ENCODE measurements at places on chromosomes 12 and 14.

- DNase-seq, result no peak
Measured at GRCh38 chr14:89359477-89360222, 57.4 kb downstream of the FOXN3 start.

- no peak for DNase-seq
Measured at GRCh38 chr12:123056709-123057108, 76.2 kb downstream of the ARL6IP4 start.

DNA sequence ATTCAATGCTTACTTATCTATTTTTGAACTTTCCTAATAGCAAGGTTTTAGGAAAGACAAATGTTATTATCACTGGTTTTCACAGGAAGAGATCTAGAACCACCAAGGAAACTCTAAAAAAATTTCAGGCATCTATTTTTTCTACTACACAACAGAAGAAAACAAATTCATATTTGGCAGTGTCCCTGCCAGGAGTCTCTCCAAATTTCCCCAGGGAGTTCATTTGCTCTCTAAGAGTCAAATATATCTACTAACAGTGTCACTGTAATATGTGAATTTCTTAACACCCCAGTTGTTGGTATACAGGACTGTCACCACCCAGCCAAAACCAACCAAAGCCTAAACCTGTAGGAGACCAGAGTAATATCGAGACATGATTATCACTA is 83.4 kb downstream of the STXBP6 start:
- no peak for DNase-seq

DNA sequence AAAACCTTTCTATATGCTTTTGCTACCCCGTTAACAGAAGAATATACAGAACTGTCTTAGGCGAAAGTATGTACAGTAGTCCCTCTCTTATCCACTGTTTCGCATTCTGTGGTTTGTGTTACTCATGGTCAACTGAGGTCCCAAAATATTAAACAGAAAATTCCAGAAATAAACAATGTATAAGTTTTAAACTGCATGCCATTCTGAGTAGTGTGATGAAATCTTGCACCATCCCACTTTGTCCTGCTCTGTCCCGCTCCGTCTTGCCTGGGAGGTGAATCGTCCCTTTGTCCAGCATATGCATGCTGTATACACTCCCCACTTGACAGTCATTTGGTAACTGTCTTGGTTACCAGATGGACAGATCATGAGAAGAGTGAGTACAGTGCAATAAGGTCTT is 70.1 kb upstream of the STRN3 start:
- no peak for DNase-seq

DNA sequence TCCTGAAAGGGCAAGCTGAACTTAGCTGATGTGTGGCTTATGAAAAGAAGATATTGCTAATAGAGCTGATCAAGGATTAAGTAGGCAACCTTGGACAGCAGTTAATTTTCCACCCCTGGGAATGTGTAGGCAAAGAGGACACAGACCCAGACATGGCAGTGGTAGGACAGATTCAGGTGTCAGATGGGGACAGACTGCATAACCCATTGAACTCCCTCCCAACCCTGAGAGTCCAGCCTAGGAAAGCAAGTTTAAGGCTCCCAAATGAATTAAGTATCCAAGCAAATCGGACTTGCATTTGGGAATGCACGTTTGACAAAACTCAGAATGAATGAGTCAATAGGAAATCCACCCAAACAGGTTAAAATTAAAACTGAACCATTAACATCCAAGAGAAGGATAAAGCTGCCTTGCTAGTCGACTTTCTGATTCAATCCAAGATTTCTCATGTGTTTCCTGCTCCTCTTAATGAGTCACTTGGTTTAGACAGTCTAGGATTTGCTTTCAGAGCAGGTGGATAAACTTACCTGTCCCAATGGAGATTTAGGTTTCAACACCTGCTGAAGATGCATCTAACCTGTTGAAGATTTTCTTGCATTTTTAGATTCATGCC is 385.4 kb downstream of the CCDC91 start:
- DNase-seq, result no peak

- DNase-seq, result no peak
Measured at GRCh38 chr12:43011383-43011926, 421.9 kb upstream of the PRICKLE1 start.

DNA sequence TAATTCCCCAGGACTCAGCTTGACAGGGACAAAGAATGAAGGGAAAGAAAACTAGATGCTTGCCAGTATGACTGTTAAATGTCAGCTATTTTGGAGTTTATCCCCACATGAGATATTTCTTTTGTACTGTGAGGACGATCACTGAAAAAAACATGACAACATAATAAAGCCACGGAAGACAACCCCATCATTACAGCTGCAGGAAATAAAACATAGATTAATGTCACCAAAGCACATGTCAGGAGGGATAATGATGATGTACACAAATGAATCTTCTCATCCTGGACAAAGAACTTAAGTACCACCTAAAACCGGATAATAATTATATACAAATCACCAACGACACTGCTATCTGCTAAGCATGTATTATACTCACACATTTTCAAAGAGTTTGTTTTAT is 84.6 kb upstream of the GRIP1 start:
- no peak for DNase-seq

GRCh38 chr14:56094076-56094475 is 24.1 kb upstream of the PELI2 start:
- no peak for DNase-seq

- no peak for DNase-seq
Measured at GRCh38 chr14:90177539-90178189, 78.7 kb upstream of the PSMC1 start.

DNA sequence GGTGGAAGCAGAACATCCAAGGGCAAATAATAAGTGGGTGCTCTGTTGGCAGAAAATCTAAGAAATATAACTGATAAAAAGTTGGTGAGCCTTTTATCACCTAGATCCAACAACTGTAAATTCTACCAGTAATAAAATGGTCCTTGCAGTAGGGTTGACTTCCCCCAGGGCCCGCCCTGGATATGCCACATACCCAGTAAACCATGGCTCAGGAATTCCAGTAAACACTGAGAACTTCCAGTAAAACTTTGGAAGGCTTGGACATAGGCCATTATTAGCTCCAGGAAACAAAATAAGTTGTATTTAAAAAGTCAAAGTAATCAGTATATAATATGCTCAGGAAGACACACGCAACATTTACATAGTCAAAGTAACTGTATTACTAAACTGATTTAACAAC is 402.2 kb downstream of the BCAT1 start:
- no peak for DNase-seq

- DNase-seq, result no peak
Measured at GRCh38 chr12:4140581-4141301, 132.8 kb upstream of the CCND2 start.

GRCh38 chr14:34665785-34666435 is 36.0 kb upstream of the SNX6 start:
- peak; percentile 81 for DNase-seq

GRCh38 chr12:54428050-54429013 is 9.3 kb upstream of the ITGA5 start:
- no peak for DNase-seq

DNA sequence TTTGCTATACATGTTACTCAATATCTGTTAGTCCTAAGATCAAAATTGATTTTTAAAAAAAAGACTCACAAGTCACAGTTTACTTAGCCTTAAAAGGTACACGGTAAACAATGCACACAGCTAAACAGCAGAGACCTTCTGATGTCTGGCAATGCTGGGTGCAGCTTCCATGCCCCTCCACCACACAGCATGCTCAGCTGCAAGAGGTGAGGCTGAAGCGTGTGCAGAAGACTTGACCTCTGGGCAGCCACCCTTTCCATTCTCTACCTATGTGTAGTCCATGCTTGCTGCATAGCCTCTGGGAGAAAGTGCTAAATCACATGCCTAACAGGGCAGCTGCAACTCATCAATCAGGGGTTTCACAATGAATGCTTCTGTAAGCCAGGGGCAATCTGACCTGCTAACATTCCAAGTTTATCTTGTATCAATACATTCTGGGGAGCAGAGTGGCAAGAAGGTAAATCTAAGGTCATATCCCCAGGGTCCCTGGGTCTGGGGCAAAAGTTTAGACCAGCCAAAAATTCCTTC is 44.5 kb upstream of the AMN1 start:
- DNase-seq, result no peak

- DNase-seq, result no peak
Measured at GRCh38 chr14:75064205-75064567, 362 bp upstream of the ACYP1 start.

- no peak for DNase-seq
Measured at GRCh38 chr14:22786685-22787084, 20.2 kb downstream of the OXA1L start.

DNA sequence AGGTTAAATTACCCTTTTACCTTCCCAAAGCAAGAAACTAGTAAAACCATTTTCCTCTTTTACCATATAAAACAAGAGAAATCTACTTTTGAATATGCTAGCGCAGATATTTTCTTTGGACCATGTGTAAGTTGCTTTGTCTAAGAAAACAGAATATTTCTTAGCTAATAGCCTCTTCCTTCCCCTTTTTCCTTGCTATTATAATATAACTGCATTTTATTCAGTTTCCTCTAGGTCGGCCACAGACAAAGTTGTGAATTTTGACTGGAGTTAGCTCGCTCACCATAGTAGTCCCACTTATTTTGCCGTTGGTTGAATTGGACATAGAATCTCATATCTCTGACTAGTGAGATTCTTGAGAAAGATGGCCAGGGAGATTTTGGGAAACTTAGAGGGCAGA is 115.6 kb downstream of the PLEKHA5 start:
- DNase-seq, result no peak

GRCh38 chr14:103003850-103004249 is 53.5 kb downstream of the CDC42BPB start:
- no peak for DNase-seq

DNA sequence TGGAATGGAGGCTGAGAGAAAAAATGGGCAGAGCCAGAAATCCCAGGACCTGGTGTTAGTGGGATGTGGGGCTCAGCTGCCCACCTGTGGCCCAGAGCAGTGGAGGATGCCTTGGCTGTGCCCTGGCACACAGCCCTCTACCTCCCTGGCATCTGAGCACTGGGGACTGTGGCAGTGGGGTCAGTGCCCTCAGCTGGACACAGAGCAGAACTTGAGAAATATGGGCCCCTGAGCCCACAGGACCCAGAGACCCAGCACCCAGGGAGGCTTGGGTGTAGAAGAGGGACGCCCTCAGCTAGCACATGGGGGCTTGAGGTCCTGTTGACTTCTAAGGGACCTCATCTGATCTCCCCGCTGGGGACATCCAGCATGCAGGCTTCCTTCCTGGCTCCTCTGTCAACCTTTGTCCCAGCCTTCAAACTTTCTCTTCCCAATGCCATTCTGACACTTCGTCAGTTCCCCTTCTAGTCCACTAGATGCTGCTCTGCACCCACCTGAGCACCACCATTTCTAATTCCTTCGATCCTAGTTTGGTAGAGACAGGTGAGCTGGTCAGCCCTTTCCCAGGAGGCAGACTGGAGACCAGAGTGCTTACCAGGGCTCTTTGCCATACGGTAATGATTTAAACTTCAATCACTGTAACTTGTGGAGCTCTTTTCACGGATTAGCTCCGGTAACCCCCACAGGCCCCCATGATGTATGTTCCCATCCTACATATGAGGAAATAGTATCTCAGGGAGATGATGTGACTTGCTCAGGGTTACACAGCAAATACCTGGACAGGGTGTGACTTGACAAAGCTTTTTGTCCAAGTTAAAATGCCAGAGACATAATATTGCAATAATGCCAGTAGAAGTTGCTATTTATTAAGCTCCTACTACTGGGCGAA is 143.7 kb downstream of the ASCL4 start:
- DNase-seq, result peak; percentile 23

- no peak for DNase-seq
Measured at GRCh38 chr12:1536817-1537216, 57.6 kb downstream of the FBXL14 start.

- DNase-seq, result no peak
Measured at GRCh38 chr12:3110578-3110977, 33.4 kb downstream of the TSPAN9 start.

DNA sequence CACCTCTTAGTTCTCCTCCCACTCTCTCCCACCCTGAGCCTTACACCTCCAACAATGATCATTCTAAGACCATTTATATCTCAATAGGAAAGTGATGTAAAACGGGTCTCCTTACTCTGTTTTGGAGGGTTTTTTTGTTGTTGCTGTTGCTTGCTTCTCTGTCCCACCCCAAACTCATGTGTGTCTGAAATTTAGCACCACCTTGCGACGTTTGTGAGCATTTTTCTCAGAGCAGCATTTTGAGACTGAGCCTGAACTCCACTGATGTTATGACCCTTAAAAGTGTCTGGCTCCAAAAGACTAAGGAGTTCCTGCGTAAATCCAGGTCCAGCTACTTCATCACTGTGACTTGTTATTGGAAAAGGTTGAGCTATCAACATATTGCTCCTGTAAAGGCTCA is 155.0 kb downstream of the DAD1 start:
- peak; percentile 65 for DNase-seq

GRCh38 chr12:121379945-121380344 is 20.0 kb upstream of the RNF34 start:
- DNase-seq, result no peak

GRCh38 chr14:87052646-87053225 is 940.2 kb downstream of the GALC start:
- DNase-seq, result no peak

DNA sequence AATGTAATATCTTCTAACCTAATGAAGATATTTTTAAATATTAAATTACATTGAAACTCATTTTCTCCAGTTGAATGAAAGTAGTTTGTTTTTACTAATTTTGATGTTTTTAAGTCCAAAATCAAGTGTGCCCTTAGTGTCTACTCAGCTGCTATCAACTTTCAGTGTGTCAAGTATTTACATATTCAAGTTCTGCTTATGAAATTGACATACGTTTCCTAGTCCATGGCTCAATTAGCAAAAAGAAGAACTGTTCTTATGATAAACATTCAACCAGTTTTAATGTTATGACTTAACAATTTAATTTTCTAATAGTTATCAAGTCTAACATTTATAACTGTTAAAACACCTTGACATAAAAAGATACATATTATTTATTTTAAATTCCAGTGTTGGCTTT is 137.1 kb downstream of the DUSP6 start:
- DNase-seq, result no peak

Data from A673 (cell line).